AG20443 (cell line): ENCODE measurements at places on chromosomes 5 and 9.

GRCh38 chr9:92524881-92525280, 10.9 kb downstream of the ECM2 start:
- no peak for DNase-seq

DNA sequence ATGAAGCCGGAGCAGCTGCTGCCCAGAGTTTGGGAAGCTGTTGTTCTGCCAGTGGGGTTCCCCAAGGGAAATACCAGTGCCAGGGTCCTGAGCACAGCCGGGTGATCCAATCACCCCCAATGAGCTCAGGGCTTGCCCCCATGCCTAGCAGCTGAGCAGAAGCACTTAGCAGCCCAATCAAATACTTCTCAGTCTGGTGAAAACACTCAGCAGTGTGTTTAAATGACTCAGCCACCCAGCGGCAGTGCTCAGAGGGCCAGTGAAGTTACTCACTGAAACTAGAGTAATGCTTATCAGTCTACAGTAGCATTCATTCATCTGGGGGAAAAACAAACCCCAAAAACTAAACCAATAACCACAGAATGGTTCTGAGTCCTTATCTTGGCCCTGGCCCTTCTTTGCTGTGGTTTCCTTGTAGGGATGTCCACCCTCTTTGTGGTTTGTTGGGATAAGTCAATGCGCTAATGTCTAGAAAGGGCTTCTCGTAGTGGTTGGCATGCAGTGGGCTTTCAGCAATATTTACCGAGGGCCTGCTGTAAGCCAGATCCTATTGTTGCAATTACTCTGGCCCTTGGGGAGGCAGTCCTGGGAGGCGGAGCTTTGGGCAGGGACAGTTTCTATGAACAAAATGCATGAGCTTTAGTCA, 43.1 kb downstream of the LHX2 start:
- peak; percentile 87 for DNase-seq

DNA sequence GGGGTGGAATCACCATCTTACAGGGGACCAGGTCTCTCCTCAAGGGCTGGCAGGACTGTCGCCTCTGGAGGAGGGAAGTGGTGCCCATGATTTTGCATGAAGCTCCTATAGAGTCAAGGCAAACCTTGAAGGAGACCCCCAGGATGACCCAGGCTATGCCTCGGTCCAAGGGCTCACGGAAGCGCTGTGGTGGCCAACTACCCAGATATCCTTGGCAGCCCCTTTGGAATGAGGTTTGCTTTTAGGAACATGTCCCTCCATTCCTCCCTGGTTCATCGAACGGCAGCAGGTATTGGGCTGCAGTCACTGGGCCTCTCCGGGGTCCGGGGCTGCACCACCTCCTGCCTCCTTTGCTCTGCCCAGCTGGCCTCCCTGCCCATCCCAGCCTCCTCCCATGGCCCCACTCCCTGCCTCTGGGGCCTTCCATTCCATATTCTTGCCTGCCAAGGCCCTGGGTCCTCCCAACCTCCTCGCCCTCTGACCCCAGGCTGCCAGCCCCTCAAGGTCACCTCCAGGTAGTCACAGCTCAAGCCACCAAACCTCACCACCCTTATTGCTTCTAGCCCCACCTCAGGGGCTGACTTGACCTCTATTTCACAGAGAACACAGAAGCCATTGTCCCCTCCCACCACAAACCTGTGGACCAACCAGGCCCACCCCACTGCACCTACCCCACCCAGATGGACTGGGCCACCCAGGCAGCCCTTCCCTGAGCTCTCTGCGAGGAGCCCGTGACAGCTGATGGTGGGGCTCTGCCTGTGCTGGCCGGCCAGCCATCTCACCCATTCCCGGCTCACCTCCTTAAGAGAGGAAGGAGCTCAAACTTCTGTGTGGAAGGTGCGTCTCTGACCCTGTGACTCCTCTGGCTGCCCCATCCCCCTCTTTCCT, 3.6 kb upstream of the IL3 start:
- no peak for DNase-seq

DNA sequence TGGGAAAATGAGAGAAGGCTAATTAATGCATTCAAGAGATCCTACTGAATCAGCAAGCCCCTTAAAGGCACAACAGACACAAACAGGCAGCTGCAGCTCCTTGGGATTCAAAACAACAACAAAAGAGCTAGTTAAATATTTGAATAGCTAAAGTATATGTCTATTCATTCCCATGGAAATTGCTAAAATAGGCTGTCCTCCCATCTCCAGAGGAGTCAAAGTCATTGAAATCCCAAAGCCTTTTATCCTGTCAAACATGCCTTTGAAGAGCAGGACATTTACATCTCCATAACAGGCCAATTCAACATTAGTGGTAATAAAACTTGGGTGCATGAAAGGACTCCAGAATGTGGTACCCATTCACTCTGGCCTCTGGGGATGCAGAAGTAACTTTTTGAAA, 177.4 kb downstream of the NTRK2 start:
- no peak for DNase-seq

DNA sequence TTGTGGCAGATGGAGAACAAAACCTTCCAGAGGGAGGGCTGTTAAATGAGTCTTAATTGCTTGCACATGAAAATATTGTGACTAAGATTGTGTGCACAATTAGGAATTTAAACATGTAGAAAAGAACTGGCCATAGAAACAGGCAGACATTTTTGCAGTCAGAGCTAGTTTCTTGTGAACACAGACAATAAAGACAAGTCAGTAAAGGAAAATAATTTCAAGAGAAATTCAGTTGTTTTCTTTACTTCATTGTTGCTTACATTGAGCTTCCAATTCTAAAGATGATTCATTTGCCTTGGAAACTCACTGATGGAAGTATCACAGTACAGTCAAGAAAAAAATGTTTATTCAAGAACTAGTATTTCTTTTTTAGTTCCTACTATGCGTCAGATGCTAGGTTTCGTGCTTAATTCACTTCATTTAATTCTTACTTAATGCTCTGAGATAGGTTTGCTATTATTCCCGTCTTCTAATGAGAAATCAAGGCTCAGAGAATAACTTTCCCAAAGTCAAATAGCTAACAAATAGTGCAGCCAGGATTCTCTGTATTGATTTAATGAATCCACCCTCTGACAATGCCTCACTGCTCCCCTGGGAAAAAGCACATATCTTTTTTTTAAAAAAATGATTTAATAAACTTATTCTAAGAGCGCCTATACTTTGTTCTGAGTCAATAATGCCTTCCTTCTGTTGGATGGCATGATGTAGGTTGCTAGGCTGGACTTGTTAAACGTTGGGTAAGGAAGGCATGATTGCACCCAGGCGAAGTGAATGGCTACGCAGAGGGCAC, 581.4 kb downstream of the RAB3C start:
- peak; percentile 47 for DNase-seq

GRCh38 chr9:108049026-108049607, 559.5 kb upstream of the KLF4 start:
- DNase-seq = peak; percentile 74

DNA sequence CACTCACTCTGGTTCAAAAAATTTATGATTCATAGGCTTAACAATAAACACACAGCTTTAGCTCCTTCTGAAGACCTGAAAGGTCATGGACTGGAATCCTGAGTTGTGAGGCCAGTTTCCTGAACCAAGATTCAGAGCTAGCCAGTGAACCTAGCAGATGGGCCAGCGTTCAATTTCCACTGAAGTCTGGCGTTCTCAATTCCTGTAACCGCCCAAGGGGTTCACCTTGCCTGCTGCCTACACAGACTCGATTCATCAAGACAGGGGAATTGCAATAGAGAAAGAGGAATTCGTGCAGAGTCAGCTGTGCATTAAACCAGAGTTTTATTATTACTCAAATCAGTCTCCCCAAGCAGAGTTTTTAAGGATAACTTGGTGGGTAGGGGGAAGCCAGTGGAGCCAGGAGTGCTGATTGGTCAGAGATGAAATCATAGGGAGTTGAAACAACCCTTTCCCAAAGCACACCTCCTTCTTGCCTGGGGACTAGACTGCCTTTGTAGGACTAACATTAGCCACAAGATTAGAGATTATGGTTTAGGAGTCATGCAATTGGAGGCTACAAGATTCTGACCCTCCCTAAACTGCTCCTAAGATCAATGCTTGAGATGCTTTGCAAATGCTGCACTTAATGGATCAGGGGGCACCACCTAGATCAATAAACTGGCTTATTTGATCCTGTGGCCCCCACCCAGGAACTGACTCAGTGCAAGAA, 117.5 kb upstream of the SHB start:
- no peak for DNase-seq

DNA sequence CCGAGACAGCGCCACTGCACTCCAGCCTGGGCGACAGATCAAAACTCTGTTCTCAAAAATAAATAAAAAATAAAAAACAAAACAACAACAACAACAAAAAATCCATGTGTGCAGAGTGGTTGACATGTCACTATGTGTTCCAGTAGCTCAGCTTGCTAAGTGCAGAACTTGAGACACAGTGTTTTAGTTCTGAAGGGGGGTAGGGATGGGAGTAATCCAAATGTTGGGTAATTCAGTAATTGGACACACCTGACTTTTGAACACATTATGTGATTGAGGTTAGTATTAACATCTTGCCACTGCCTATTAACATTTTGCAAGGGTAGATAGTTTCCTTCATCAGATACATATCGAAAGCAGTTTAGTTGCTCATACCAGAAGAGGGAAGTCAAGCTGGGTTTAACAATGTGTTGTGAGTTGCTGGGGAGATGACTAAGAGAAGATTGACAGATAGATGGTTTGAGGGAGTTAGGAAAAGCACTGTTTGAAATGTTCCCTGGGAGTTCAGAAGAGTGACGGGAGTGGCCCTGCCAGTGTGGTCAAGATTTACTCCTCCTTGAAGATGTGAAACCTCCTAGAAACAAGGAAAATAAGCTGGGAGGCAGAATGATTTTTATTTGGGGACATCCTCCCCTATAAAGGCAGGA, 928 bp downstream of the HACD4 start:
- DNase-seq = peak; percentile 48

- no peak for DNase-seq
Measured at GRCh38 chr9:5321058-5321457, 16.5 kb upstream of the RLN2 start.

GRCh38 chr5:99037668-99038067, 108.9 kb upstream of the CHD1 start:
- no peak for DNase-seq

- DNase-seq = no peak
Measured at GRCh38 chr5:33684496-33685159, 207.2 kb downstream of the ADAMTS12 start.

DNA sequence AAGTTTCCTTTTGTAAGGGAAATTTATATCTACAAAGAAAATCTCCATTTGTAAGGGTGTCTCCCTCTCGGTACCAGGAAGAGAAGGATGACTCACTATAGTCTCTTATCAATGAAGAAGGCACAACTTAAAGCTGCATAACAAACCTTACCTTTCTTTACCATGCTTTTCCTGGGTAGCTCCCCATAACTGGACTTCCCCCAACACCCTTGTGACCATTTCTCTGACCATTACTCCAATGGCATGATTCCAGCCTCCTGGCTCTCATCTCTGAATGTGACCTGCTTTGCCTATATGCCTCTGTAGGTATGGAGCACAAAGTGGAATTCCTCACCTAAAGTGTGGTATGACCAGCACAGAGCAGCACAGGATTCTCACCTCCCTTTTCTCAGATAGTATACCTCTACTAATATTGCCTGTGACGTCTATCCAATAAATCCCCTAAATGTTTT, 62.8 kb downstream of the GNA14 start:
- DNase-seq = no peak

- peak; percentile 20 for DNase-seq
Measured at GRCh38 chr9:91273853-91274552, 87.7 kb downstream of the AUH start.
